ENCODE measurements at places on chromosomes 13 and 19. TPM values are rescaled to one million over a fixed set of nuclear protein-coding genes. Genes with fewer than 3 reads are reported as not detected.

The SLC6A16 gene
- total RNA-seq = 3.7 TPM

The FCAR gene
- not detected for total RNA-seq

The LGALS7 gene
- not detected for total RNA-seq

The FAM216B gene
- not detected for total RNA-seq

The DAND5 gene
- not detected for total RNA-seq

- DNase-seq = no peak
Measured at GRCh38 chr13:48528720-48529119, 4.2 kb downstream of the RCBTB2 start.

GRCh38 chr13:37741536-37741935, 128.0 kb downstream of the TRPC4 start:
- DNase-seq = no peak

DNA sequence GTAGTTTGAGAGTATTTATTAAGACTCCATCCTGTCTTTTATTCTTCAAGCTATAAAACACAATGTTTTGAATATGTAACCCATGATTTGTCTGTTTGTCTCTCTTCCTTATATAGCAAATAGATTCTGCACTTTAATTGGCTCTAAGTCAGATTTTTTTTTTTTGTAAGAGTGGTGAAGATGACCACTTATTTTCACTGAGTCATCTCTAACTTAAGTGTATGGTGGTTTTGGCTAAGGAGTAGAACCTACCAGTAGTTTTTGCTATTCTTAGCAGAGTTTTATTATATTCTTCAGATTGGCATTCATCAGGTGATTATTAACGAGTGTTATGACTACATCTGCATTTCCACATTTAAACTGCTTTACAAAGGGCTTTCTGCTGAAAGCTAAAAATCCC, 194.7 kb downstream of the LMO7 start:
- DNase-seq = no peak

DNA sequence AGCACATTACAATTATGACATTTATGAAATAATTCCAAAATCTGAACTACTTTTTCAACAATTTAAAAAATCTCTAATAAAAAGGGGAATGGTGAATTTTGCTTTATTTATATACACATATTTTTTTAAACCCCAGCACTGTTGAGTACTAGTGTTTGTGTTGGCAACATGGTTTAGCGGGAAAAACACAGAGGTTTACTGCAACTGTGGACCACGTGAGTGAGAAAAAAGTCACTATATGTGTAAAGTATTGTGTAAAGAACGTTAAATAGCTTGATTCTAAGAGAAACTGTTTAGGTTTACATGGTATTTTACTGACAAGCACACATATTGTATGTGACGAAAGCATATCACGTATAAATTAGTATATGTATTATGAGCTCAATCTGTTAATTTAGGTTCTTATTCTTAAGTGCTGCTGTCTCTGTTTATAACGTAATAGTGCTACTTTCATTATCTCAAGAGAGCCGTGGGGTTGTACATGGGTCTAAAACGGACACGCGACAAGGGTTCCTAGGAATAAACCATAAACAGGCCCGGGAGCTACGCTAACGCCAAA, 617 bp downstream of the SKA3 start:
- DNase-seq = no peak

DNA sequence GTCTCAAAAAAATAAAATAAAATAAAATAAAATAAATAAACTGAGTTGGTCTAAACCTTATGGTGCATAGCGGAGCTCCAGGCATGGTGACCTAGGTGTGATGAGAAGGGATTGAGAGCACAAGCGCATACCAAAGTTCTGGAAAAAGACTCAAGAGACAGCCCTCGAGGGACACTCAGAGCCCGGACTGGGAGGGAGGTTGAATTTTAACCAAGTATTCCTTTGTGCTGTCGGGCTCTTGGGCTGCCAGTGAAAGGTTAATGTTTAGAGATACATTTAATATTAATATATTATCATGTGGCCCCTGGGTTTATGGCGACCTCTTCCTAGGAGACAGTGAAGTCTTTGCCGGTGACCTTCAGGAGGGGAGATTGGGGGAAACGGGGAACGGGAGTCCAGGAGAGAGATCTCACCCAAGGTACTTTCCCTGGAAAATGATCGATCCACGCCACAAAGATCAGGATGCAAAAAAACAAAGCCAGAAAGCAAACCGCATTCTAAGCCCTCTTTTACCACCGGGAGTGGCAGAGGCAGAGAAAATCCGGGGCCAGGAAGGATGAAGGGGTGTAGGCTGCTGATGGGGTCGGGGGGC, 1.6 kb downstream of the FUT6 start:
- no peak for DNase-seq

- DNase-seq = no peak
Measured at GRCh38 chr19:51525651-51526050, 5.8 kb downstream of the SIGLEC6 start.

All from activated naive CD8-positive, alpha-beta T cell treated with anti-CD3 and anti-CD28 coated beads, Interleukin-2, amount 10 ng/mL, durations not matched to agents 7 days and 5 days (primary cell).